ENCODE measurements at places on chromosomes 13 and 19.

DNA sequence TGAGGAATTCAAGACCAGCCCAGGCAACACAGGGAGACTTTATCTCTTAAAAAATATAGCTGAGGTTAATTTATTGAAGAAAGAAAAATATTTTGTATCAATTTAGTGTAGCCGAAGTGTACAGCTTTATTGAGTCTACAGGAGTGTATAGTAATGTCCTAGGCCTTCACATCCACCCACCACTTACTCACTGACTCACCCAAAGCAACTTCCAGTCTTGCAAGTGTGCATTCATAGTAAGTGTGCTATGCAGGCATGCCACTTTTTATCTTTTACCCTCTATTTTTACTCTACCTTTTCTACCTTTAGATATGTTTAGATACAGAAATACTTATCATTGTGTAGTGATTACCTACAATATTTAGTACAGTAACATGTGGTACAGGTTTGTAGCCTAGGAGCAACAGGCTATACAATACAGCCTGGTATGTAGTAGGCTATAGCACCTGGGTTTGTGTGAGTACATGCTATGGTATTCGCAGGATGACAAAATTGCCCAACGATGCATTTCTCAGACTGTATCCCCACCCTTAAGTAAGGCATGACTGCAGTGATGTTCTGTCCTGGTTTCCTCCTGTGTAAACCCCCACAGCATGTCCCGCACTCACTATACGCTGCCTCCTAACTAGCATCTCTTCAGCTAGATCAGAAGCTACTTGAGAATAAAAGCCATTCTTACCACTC lies 15.3 kb upstream of the ATP12A start:
- DNase-seq = no peak

- no peak for DNase-seq
Observed at GRCh38 chr19:485077-485476, 11.2 kb upstream of the MADCAM1 start.

GRCh38 chr13:104301171-104301975 lies 1235.2 kb upstream of the SLC10A2 start:
- no peak for DNase-seq

DNA sequence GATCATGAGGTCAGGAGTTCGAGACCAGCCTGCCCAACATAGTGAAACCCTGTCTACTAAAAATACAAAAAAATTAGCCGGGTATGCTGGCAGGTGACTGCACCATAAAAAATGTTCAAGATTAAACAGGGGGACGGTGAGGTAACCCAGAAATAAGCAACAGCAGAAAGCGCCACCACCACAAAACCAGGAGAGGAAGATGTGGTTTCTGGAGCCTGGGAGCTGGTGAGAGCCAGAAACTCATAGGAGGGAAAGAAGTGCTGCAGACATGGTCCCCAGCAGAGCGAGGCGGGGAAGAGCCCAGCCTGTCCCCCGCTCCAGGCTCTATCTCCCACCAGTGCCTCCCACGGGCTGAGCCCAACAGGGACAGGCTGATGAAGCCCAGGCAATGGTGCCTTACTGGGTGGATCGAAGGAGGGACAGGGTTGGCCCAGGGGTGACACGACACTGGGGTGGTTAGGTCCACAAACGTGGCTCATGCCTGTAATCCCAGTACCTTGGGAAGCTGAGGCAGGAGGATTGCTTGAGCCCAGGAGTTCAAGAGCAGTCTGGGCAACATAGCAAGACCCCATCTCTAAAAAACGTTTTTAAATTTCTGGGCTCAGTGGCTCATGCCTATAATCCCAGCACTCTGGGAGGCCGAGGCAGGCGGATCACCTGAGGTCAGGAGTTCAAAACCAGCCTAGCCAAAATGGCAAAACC lies 19.0 kb downstream of the SPC24 start:
- DNase-seq = no peak

DNA sequence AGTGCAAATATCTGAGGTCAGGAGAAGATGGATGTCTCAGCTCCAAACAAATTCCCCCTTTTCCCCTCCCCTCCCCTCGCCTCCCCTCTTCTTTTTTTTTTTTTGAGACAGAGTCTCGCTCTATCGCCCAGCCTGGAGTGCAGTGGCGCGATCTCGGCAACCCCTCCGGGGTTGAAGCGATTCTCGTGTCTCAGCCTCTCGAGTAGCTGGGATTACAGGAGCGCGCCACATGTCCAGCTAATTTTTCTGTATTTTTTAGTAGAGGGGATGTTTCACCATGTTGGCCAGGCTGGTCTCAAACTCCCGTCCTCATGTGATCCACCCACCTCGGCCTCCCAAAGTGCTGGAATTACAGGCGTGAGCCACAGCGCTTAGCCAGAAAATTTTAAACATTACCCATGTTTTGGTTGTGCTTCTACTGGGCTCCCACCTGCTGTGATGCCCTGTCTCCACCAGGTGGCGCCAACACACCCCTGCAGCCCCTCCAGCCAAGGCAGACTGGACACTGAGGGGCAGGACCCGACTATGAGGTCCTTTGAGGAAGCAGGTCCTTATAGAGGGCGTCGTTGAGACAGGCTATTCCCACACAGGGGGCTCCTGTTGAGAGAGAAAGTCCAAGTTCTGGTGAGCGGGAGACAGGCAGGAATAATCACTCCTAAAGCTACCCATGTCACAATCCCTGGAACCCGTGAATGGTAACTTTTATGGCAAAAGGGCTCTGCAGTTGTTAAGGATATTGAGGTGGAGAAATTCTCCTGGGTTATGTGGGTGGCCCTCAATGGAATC lies 6.3 kb downstream of the ERICH4 start:
- peak; percentile 60 for DNase-seq
